T-cell (primary cell): ENCODE measurements at places on chromosomes 2 and 18. TPM values are rescaled to one million over a fixed set of nuclear protein-coding genes. Genes with fewer than 3 reads are reported as not detected.
A peak's percentile ranks its signal among the peaks of the same experiment; 100 is the strongest.

Gene TMEM214
- 84.5 TPM for total RNA-seq

Gene PLGLB2
- total RNA-seq, result 1.7 TPM

Gene NAT8
- not detected for total RNA-seq

Gene OR6B3
- not detected for total RNA-seq

Gene EDAR
- 7.3 TPM for total RNA-seq

Gene SESTD1
- 13.7 TPM for total RNA-seq

Gene CGREF1
- total RNA-seq, result 0.40 TPM

- H3K4me3 ChIP-seq, result no peak overlapping the region
- no peaks in the 10 kb centered on the region for H3K36me3 ChIP-seq
- H3K27ac ChIP-seq, result no peak overlapping the region
- no peaks in the 10 kb centered on the region for H3K27me3 ChIP-seq
- H3K4me1 ChIP-seq, result no peaks in the 10 kb centered on the region
- DNase-seq, result no peak
These were observed 394.7 kb downstream of the FBXO15 start for GRCh38 chr18:73752965-73753364.

DNA sequence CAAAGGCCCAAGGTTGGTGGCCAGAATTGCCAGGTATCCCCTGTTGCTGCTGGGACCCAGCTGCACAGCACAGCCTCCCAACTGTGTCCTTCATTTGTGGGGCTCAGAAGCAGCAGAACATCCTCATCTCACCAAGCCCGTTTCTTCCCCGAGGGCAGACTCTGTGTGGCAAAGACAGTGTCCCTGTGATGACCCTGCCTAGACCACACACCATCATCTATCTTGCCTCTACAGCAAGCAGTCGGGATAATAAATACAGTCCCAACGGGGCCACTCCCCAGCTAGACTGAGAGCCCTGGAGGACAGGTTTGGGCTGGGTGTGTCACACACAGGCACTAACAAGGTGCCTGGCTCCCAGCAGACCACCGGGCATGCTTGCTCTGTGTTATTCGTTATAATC, 93.4 kb downstream of the PTGR3 start:
- H3K4me1 ChIP-seq, result no peaks in the 10 kb centered on the region
- DNase-seq, result no peak
- H3K27ac ChIP-seq, result no peak overlapping the region
- no peak overlapping the region for H3K4me3 ChIP-seq
- no peaks in the 10 kb centered on the region for H3K36me3 ChIP-seq

- DNase-seq, result no peak
- H3K27me3 ChIP-seq, result peaks cover 37% of the 10 kb centered on the region
- H3K4me1 ChIP-seq, result no peaks in the 10 kb centered on the region
These were observed at the start of gene CROCC2 for GRCh38 chr2:240906141-240906910. TSS of gene CROCC2 (plus strand) at chr2:240906336. CDS start at chr2:240906514, 178 bp downstream.

DNA sequence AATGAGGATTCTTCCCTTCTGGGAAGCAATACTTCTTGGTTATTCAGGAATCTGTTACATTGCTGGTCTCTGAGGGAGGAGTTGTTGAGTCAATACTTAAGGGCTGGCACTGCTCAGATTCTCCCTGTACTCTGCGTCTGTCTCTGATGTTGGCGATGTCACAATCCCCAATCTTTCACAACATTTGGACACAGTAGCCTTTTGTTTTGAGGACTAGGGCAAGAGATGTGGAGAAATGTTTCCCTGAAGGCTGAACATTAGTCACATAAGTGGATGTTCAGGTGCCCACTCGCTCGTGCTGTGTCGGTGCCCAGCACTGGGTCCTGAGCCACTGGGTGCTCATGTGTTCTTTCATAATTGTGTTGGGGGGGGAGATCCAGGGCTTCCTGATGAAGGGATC, 55.0 kb downstream of the MAPK4 start:
- DNase-seq, result no peak
- no peaks in the 10 kb centered on the region for H3K4me1 ChIP-seq
- no peaks in the 10 kb centered on the region for H3K27me3 ChIP-seq
- H3K4me3 ChIP-seq, result no peak overlapping the region

GRCh38 chr18:41134426-41134825, 820.6 kb upstream of the PIK3C3 start:
- H3K27me3 ChIP-seq, result no peaks in the 10 kb centered on the region
- no peak overlapping the region for H3K27ac ChIP-seq
- no peaks in the 10 kb centered on the region for H3K4me1 ChIP-seq

DNA sequence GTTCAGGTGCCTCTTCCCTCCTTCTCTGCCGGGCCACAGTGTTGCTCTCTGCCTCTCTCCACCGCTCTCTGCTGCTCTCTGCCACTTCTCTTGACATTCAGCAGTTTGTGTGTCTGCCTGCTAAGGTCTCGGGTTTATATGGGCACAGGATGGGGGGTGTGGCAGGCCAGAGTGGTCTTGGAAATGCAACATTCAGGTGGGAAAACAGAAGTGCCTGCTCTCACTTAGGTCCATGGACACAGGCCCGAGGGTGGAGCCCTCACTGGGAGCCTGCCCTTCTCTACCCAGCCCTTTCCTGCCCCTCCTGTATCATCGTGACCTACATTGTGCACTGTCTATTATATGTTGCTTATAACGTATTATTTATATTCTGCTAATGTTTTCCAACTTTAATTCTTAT, 120.8 kb upstream of the TMEM18 start:
- peaks cover 12% of the 10 kb centered on the region for H3K27me3 ChIP-seq
- no peak overlapping the region for H3K27ac ChIP-seq
- H3K4me1 ChIP-seq, result no peaks in the 10 kb centered on the region
- no peak overlapping the region for H3K4me3 ChIP-seq

DNA sequence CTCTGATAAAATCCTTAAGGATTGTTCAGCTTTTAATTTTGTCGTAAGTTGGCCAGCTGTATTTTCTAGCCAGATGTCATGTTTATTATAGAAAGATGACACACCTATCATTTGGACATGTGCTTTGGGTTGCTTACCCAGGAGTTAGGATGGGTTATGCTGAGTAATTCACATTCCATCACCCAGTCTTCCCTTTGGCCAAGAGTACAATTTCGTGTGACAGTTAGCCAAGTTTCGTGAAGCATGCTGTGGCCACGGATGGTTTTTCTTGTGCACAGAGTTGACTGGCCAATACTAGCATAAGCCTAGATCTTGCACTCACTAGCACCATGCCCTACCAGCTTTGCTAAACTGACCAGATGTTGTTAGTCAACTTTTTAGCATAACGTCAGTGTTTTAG, 5.8 kb downstream of the MAPRE3 start:
- no peak for DNase-seq
- H3K27me3 ChIP-seq, result no peaks in the 10 kb centered on the region
- H3K27ac ChIP-seq, result no peak overlapping the region
- no peaks in the 10 kb centered on the region for H3K36me3 ChIP-seq
- no peak overlapping the region for H3K4me3 ChIP-seq

GRCh38 chr2:108617617-108618016, 83.3 kb downstream of the LIMS1 start:
- H3K27me3 ChIP-seq, result no peaks in the 10 kb centered on the region
- H3K36me3 ChIP-seq, result no peaks in the 10 kb centered on the region
- H3K4me1 ChIP-seq, result peaks cover 50% of the 10 kb centered on the region
- no peak overlapping the region for H3K4me3 ChIP-seq
- DNase-seq, result no peak
- H3K27ac ChIP-seq, result peak overlapping the region; percentile 94

- no peaks in the 10 kb centered on the region for H3K36me3 ChIP-seq
- no peaks in the 10 kb centered on the region for H3K27me3 ChIP-seq
- no peak overlapping the region for H3K27ac ChIP-seq
These were observed 98.9 kb downstream of the CSRNP3 start for GRCh38 chr2:165568361-165568760.

GRCh38 chr2:136214307-136215200, 96.6 kb upstream of the CXCR4 start:
- H3K36me3 ChIP-seq, result no peaks in the 10 kb centered on the region
- no peak overlapping the region for H3K27ac ChIP-seq
- no peak overlapping the region for H3K4me3 ChIP-seq
- no peak for DNase-seq
- no peaks in the 10 kb centered on the region for H3K27me3 ChIP-seq
- peaks cover 22% of the 10 kb centered on the region for H3K4me1 ChIP-seq

- H3K36me3 ChIP-seq, result no peaks in the 10 kb centered on the region
- no peak overlapping the region for H3K27ac ChIP-seq
- no peaks in the 10 kb centered on the region for H3K27me3 ChIP-seq
These were observed 158.4 kb downstream of the FMNL2 start for GRCh38 chr2:152493417-152493816.

DNA sequence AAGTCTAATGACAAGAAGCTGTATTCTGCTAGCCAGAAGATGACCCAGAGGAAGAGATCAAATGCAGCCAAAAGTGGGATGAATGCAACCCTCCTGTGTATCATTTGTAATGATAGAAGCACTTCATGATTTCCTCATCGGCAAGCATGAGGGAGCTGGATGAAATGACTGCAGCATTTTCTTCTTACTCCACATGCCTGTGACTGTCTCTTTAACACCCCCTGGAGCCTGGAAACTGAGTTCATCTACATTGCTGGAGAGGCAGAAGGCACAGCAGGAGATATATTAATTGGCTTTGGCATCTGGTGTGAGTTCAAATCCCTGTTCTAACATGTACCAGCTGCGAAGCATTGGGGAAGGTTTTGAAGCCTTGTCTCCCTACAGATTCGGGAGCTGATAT, 37.7 kb downstream of the ID2 start:
- DNase-seq, result no peak
- no peaks in the 10 kb centered on the region for H3K36me3 ChIP-seq
- H3K27ac ChIP-seq, result no peak overlapping the region
- no peaks in the 10 kb centered on the region for H3K4me1 ChIP-seq
- peaks cover 2% of the 10 kb centered on the region for H3K27me3 ChIP-seq

GRCh38 chr2:130374587-130375290, 18.9 kb downstream of the PTPN18 start:
- no peaks in the 10 kb centered on the region for H3K36me3 ChIP-seq
- H3K4me3 ChIP-seq, result no peak overlapping the region
- H3K4me1 ChIP-seq, result peaks cover 22% of the 10 kb centered on the region
- DNase-seq, result no peak

GRCh38 chr2:48272199-48272598, 257.8 kb upstream of the STON1 start:
- no peak overlapping the region for H3K27ac ChIP-seq
- H3K36me3 ChIP-seq, result no peaks in the 10 kb centered on the region
- no peaks in the 10 kb centered on the region for H3K27me3 ChIP-seq
- no peak overlapping the region for H3K4me3 ChIP-seq
- H3K4me1 ChIP-seq, result no peaks in the 10 kb centered on the region

- H3K27ac ChIP-seq, result no peak overlapping the region
- no peaks in the 10 kb centered on the region for H3K27me3 ChIP-seq
- no peaks in the 10 kb centered on the region for H3K36me3 ChIP-seq
- DNase-seq, result no peak
These were observed 36.8 kb upstream of the LCLAT1 start for GRCh38 chr2:30410217-30410616.

GRCh38 chr2:105631922-105632321, 112.8 kb upstream of the NCK2 start:
- no peaks in the 10 kb centered on the region for H3K36me3 ChIP-seq
- no peaks in the 10 kb centered on the region for H3K4me1 ChIP-seq
- H3K4me3 ChIP-seq, result no peak overlapping the region
- peaks cover 2% of the 10 kb centered on the region for H3K27me3 ChIP-seq
- DNase-seq, result no peak

DNA sequence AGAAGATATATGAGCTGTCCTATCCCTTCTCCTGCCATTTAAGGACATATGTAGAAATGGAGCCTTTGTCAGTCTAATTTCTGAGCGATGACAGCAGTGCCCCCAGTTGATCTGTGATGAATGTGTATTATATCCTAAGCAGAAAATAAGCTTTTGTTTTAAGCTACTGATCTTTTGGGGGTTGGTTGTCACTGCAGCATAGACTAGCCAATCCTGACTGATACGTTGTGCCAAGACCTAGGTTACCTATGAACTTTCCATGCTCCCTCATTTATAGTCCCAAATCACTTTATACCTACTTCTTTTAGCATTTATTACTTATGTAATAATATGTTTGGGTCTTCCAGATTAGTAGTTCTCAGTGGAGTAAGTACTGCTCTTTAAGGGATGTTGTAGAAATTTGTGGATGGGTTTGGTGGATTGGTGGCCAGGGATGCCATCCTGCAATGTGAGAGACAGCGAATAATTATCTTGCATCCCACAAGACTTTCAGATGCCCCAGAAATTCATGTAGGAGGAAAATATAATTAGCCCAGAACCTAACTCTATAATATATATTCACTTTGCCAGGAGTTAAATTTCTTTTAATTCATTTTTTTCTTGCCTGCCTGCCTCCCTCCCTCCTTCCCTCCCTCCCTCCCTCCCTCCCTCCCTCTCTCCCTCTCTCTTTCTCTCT, 11.8 kb downstream of the SMAD4 start:
- no peak overlapping the region for H3K27ac ChIP-seq
- no peaks in the 10 kb centered on the region for H3K27me3 ChIP-seq
- no peak for DNase-seq
- H3K4me1 ChIP-seq, result peaks cover 15% of the 10 kb centered on the region
- no peaks in the 10 kb centered on the region for H3K36me3 ChIP-seq

- H3K27me3 ChIP-seq, result peaks cover 74% of the 10 kb centered on the region
- peaks cover 13% of the 10 kb centered on the region for H3K4me1 ChIP-seq
- H3K36me3 ChIP-seq, result no peaks in the 10 kb centered on the region
- no peak for DNase-seq
- no peak overlapping the region for H3K27ac ChIP-seq
- H3K4me3 ChIP-seq, result peak overlapping the region; percentile 25
These were observed 5.2 kb downstream of the PROC start for GRCh38 chr2:127423478-127423843.

DNA sequence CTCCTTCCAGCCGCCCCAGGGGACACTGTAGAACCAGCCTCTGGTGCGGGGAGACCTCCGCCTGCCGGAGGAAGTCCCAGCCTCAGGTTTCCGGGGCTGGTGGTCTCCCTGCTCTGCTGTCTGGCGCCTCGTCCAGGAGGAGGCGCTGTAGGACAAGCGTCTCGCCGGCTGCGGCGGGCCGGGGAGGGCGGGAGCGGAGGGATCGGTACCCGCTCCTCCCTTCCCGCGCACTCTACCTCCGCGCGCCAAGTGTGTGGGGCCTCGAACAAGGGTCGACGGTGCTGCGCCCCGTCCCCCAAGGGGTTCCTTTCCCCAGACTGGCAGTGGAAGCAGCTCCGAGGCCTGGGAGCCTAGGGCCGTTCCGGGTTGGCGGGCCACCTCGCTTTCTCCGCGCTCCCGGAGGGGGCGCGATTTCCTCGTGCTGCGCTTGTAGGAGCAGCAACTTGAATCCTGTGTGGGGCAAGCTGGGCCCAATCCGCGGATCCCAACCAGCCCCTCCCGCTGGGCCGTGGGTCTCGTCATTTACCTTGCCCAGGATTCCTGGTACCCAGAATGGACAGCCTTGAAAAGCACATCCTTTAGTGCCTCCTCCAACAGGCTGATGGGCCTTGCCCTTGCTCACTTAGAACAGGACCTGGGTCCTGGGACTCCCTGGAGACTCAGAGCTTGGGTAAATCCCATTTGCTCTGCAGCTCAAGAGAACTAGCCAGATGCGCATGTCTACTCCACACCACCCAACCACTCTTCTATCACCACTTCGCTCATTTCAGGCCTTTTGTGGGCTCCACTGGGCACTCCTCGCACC, 10.6 kb upstream of the HOXD4 start:
- H3K4me1 ChIP-seq, result peaks cover 5% of the 10 kb centered on the region
- no peaks in the 10 kb centered on the region for H3K36me3 ChIP-seq
- peak; percentile 63 for DNase-seq
- H3K27ac ChIP-seq, result no peak overlapping the region
- peaks cover 80% of the 10 kb centered on the region for H3K27me3 ChIP-seq
- H3K4me3 ChIP-seq, result peak overlapping the region; percentile 14
